ENCODE measurements at places on chromosomes 7 and 10.

- DNase-seq = no peak
Observed at GRCh38 chr7:19920166-19920565, 146.7 kb upstream of the TMEM196 start.

- DNase-seq = no peak
Observed at GRCh38 chr7:152543799-152544198, 108.0 kb upstream of the KMT2C start.

GRCh38 chr7:43313628-43314378, 201.4 kb downstream of the HECW1 start:
- no peak for DNase-seq

- no peak for DNase-seq
Observed at GRCh38 chr7:72343991-72344390, 68.1 kb downstream of the CALN1 start.

DNA sequence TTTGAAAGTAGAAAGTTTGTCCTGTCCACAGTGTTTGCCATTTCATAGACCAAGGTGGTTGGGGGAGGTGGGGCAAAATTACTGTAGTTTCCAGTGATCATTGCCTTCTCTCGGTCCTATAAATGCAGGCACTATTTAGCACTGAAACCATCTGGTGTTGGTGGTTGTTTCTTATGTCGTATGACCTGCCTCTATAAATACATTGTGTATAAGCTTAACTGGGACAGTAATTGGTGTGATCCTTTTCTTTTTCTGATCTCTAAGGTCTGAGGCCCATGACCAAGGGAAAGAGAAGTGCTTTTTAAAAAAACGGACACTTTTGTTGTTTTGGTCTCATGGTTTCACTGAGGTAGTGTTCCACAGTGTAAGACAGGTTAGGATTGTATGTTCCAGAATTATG, 63.1 kb downstream of the AUTS2 start:
- DNase-seq = no peak

GRCh38 chr10:10564081-10564794, 453.4 kb upstream of the CELF2 start:
- no peak for DNase-seq

DNA sequence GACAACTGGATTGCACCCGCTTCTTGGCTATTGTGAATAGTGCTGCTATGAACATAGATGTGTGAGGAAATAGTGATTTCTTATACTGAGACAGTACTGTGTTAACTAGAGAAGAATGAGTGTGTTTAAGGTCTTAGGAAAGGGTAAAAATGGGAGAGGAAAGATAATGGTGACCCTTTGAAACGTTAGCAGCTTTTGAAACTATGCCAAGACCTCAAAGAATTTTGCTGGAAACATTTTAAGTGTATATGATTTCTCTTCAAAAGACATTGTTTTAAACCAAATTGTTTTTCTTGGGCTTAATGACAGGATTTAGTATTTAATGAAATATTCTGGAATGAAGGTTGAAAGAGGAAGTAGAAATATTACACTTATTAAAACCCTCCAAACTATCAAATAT, 100.8 kb upstream of the ARHGAP21 start:
- no peak for DNase-seq

GRCh38 chr7:18936265-18936664, 181.2 kb downstream of the TWIST1 start:
- DNase-seq = no peak

- no peak for DNase-seq
Observed at GRCh38 chr10:94673614-94674321, 9.8 kb upstream of the CYP2C18 start.

DNA sequence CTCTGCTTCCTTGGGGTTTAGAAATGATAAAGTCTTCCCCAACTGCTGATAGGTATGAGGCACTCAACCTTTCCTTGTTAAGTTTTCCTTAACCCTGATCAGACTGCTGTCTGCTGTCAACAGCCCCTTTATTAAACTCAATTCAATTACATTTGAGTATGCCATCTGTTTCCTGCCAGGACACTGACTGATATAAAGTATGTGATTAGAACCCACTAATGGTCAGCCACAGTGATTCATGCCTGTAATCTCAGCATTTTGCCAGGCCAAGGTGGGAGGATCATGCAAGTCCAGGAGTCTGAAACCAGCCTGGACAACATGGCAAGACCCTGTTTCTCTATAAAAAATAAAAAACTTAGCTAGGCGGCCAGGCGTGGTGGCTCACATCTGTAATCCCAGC, 18.1 kb downstream of the BAZ1B start:
- no peak for DNase-seq

- no peak for DNase-seq
Observed at GRCh38 chr7:158127241-158127640, 460.4 kb downstream of the PTPRN2 start.

GRCh38 chr10:17709492-17709891, 42.5 kb upstream of the TMEM236 start:
- no peak for DNase-seq

DNA sequence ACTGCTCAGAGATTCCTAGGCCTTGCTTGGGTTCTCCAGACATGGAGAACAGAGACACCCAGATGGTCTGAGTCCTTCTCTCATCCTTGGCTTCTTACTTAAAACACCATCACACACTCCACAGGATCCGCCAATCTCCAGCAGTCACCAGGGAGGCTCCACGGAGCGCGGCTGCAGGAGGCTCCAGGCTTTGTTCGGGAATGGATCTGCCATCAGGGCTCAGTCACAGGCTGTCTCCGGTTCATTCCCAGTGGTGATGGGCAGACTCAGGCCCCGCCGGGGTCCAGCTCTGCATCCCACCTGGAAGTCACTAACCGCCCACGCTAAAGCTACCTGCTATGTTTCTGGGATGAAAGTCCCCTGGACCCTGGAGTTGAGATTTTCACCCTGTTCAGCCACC, 312.9 kb downstream of the TCERG1L start:
- DNase-seq = no peak

DNA sequence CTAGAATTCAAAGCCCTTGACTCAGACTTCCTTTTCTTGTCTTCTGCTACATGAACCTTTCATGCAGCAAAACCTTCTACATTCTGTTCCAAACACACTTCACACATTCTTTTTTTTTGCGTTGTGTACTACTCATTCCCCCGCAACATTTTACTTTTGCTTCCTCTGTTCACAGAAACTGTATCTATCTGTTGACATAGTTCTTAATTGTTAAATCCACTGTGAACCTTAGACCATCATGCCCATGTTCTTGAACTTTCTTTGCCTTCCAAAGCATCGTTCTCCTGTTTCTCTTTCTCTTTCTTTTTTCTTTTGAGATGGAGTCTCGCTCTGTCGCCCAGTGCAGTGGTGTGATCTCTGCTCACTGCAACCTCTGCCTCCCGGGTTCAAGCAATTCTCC, 14.2 kb downstream of the CCSER2 start:
- no peak for DNase-seq

DNA sequence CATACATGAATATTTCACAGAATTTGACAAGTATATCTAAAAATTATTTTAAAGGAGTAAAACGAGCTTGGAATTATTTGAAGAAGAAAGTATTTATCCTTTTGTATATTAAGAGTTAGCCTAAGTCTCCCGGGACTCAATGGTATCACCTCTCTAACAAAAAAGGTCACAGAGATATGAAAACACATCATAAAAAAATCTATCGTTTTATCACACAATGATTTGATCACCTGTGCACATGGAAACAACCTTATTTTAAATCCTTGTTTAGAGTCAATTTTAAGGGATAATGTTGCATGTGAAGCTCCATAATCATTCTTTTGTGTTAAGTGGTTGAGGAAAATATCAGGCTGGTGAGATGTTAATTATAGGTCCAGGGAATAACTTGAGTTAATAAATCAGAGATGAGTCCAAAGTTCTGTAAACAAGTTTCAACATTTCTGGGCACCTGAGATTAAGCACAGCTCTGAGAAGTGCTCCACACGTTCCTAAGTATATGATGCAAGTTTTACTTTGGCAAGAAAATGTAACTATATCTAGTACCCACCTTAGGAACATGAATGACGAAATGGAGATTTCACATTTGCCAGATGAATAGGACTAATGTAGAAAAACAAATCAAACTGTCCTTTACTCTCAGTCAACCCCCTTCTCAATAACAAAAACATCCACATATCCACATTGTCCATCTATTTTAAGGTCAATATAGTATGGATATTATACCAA, 148.5 kb upstream of the AKR1E2 start:
- DNase-seq = no peak

- no peak for DNase-seq
Observed at GRCh38 chr10:74293686-74294371, 142.8 kb downstream of the ADK start.

DNA sequence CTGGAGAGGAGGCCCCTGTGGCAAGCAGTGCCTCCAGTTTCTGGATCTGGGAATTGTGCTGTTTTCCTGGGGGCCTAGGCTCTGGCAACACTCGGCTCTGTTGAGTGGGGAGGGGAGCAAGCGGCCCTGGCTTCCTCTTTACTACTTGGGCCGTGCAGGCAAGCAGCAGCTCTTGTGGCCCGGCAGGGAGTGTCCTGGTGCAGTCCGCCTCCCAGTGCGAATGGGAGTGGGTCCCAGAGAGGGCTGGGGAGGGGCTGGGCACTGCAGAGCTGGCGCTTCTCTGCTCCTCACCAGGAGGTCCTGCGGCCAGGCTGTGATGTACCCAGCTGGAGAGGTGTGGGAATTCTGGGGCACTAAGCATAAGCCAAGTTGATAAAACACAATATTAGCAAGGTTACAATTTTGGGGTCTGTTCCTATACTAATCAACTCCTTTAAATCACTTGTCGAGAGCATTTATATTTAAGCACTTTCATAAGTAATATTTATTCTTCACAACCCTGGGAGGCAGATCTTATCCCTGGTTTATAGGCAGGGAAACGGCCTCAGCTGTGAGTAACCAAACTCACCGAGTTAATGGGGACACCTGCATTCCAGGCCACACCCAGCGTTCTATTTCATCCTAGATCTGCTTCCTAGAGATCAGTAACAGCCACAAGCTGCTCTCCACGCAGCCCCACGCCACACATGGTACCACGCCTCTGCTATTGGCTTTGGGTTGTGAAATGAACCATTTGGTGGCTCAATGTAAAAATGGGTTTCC, 183.4 kb upstream of the PLXNA4 start:
- no peak for DNase-seq

GRCh38 chr7:75055830-75056772, 17.5 kb downstream of the RCC1L start:
- DNase-seq = no peak

DNA sequence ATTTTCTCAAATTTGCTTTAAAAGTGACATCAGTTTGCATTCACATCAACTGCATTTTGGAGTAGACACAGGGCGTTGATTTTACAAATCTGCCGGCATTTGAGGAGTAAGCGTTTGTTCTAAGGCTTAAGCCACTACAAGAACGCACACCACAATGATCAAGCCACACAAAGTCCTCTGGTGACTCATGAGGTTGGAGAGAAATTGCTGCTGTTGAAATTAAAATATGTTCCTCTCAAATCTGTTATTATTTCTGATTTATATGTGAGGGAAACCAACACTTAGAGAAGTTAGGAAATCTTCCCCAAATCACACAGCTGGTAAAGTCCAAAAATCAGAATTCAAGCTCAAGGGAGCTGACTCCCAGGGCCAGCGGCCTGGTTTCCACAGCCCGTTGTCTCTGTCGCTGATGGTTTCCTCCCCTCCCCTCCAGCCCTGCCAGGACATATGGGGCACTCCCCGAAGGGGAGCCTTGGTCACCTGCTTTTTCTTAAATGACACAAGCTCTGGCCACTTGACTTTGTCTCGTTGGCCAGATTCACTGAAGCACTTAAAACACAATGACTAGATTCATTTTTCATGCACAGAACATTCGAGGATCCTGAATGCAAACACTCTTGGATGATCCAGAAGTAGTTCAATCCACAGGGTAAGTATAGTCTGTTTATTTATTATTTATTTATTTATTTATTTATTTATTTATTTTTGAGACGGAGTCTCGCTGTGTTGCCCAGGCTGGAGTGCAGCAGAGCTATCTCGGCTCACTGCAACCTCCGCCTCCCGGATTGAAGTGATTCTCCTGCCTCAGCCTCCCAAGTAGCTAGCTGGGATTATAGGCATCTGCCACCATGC, 29.2 kb upstream of the KLF6 start:
- DNase-seq = no peak

DNA sequence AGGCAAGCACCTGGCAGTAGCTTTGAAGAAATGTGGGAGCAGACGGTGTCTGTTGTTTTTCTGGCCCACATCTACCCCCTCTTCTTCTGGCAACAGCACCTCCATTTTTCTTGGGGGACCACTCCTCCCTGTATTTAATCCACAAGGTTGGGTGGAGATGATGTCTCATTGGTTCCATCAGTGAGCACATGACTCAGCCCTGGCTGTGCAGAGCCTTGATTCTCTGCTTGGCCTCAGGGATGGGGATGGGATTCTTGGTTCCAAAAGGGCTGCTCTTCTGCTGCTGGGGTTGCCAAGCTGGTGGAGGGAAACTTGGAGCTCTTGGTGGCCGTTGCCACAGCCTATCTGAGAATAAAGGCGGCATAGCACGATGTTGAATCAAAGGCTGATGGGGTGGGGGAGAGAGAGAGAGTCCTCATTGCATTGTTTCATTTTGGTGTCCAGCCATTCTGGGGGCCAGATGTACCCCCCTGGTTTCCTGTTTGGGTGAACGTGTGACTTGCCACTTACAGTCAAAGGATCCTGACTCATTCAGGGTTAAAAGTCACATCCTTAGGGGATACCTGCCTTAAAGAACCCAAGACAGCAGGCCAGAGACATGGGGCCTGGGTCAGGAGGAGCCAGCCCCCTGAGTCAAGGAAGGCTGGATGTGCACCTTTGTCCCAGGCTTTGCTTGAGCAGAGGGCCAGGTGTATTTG, 25.9 kb downstream of the GRK5 start:
- no peak for DNase-seq

DNA sequence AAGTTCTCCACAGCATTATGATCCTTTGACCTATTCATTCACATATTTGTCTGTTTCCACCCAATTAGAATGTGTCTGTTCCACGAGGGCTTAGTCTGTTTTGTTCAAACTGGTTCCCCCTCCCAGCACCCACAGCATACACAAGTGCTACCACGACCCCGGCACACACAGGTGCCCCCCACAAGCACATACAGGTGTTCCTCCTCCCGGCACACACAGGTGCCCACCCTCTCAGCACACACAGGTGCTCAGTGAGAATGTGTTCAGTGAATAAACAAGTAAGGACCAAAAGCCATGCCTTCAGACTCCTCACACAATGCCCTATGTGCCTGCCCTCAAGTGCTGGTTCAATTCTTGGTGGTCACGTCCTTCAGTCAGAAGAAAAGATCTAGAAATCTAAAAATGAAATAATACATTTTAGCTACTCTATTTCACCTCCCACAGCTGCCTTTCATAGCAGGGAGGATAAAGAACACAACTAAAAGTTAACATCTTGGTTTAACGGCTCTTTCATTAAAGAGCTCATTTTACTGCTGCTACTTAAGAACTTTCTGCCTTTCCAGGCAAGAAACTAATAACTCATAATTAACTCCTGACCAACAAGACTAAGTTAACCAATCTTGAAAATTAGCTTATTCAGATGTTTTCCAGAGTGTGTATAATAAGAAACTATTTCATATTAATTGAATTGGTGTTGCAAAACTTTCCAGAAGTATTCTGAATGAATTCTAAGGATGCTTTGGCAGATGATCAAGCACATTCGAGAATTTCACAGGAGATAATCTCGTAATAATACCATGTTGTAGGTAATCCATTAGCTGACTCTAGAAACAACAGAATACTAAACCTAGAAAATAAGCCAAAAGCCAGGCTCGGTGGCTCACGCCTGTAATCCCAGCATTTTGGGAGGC, 2.3 kb downstream of the DNMBP start:
- no peak for DNase-seq
